ENCODE measurements at places on chromosomes 1 and 21.

- no peak for DNase-seq
Measured at GRCh38 chr1:113035086-113035485, 37.9 kb upstream of the LRIG2 start.

GRCh38 chr1:200659269-200659668, 10.4 kb downstream of the DDX59 start:
- DNase-seq, result no peak

- DNase-seq, result no peak
Measured at GRCh38 chr1:71086331-71086730, 5.5 kb upstream of the ZRANB2 start.

DNA sequence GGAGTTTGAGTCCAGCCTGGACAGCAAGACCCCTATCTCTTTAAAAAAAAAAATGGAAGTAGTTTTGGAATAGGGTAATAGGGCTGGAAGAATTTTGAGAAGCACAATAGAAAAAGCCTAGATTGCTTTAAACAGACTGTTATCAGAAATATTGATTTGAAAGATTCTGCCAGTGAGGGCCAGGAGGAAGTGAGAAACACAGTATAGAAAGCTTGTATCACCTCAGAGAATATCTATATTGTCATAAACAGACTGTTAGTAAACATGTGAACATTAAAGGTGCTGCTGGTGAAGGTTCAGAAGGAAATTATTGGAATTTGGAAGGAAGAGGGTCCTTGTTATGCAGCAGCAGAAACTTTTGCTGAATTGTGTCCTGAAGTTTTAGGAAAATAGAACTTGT, 24.8 kb upstream of the PSEN2 start:
- DNase-seq, result no peak

DNA sequence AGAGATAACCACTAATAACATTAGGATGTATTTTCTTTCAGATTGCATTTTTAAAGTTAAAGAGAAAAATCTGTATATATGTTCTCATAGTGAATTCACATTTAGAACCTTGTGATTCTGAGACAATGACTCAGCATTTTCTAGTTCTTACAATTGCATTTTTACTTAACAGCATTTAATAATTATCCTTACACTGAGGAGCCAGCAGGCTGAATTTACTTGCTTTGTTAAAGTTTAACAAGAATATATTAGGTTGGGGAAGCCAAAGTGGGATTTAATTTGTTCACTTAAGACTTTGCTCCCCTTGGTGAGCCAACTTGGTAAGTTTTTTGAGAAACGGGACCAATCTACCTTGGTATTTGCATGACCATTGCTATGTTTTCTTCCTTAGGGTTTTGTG, 4.5 kb downstream of the PATJ start:
- no peak for DNase-seq

DNA sequence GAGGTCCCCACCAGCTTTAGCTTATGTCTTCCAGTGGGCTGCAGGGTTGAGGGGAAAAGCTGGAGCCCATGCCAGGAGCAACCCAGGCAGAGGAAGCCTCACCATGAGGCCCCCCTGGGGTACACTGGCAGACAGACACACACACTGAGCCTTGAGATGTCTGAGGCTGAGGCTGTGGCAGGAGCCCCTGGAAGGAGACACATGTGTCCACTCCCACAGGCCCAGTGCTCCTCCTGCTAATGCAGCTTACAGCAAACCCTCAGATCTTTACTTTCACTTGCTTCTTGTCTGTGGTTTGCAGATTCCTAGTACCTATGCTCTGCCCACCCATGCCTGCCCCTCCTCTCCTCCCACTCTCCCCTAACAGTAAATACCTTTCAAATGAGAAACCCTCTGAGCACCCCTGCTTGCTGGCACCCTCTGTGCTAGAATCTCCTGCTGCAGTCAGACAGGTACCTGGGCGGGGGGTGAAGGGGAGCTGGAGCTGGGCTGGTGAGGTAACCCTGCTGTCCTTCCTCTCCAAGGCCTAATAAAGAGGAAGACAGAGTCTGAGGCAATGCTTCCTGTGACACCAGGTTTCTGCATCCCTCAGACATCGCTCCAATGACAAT, 63.4 kb upstream of the NEK2 start:
- DNase-seq, result peak; percentile 6

DNA sequence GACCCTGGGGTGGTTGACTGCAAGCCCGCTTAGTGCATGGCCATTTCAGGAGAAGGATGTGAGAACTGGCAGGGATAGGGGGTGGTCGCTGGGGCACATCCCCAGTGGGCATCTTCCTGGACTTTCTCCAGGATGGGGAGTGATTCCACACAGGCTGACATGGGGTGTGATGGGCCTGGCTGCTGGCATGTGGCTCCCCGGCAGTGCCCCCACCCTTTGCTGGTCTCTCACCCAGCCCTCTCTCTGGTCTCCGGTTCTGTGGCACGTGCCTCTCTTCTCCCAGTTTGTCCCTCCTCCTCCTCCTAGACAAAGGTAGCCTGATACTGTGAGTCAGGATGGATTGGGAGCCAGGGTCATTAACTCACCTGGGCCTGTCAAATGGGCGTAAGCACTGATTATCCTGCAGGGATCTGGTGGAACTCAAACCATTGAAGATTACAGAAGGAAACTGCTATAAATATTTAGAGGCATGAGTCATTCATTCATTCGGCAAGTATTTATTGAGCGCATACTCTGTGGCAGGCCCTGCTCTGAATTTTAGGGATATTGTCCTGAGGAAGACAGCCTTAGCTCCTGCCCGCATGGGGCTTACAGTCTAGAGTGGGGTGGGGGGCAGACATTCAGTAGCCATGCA, 23.6 kb upstream of the EPS8L3 start:
- no peak for DNase-seq

DNA sequence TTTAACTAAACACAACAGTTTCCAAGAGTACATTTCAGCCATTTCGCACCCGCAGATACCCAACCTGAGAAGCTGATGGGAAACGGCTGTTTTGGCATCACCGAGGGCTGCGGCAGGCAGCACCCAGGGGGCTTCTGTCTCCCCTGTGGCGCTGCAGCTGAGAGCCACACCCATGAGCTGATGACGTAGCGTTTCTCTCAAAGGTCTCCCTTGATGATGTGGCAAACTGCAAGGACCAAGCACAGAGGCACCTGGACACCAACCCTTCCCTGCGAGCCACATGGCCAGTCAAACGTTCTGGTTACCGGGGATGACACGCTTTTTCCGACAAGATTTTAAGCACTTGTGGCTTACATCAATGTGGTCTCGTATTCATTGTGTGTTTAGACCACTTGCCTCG, 150.8 kb upstream of the ERG start:
- no peak for DNase-seq

- DNase-seq, result no peak
Measured at GRCh38 chr1:239363930-239364329, 22.4 kb upstream of the CHRM3 start.

GRCh38 chr1:24724345-24725208, 20.7 kb upstream of the CLIC4 start:
- DNase-seq, result no peak

DNA sequence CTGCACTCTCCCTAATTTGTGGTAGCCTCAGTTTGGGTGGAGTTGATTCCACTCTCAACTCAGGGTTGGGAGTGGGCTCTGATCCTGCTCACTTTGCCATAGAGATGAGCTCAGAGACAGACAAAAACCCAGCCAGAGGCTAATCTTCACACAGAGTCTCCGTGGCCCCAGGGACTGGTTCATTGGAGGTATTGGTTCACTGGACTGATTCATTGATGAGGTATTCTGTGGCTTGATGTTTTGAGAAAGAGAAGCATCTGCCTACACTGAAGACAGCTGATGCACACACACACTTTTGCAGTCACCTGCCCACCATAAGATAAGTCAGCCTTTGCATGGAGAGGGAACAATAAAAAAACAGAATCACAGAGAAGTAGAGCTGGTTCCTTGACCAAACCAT, 183.8 kb downstream of the AJAP1 start:
- no peak for DNase-seq

- no peak for DNase-seq
Measured at GRCh38 chr1:30847358-30847972, 61.1 kb downstream of the SDC3 start.

GRCh38 chr21:44971672-44971995, 31.8 kb downstream of the SLX9 start:
- no peak for DNase-seq

DNA sequence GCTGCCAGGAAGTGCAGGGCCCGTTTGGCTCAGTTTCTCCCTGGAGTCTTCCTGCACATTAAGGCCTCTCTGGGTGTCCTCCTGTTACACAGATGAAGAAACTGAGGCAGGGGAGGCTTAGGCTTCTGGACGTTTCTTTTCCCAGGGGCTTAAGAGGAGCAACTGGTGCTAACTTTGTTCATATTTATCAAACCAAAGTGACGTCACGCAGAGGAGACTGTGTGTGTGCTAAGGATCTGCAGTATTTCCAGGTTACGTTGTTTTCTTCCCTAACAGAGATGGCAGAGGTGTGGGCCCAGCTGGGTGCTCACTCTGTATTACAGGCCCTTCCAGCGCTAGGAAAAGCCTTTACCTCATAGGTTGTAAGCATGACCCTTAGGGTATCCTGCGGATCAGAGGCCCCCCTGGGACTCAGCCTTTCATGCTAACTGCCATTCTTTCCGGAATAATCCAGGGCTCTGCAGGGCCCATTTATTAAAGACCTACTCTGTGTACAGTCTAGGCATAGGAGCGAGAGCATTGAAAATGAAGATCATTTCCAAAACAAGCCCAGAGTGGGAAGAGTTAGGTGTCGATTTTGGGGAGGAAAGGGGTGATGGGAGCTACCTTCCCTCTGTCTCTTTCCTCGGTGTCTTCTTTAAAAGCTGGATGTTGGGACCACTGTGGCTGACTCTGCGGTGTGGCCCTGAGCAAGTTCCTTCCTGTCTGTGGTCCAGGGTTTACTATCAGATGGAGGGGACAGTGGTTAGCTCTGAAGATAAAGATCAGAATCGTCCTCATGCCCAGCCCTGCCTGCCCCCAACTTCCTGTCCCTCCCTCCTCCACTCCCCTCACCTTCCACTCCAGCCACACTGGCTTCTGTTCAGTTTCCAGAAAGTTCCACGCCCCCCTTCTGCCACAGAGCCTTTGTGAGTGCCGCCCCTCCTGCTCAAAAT, 4.6 kb downstream of the AGTRAP start:
- peak; percentile 40 for DNase-seq

DNA sequence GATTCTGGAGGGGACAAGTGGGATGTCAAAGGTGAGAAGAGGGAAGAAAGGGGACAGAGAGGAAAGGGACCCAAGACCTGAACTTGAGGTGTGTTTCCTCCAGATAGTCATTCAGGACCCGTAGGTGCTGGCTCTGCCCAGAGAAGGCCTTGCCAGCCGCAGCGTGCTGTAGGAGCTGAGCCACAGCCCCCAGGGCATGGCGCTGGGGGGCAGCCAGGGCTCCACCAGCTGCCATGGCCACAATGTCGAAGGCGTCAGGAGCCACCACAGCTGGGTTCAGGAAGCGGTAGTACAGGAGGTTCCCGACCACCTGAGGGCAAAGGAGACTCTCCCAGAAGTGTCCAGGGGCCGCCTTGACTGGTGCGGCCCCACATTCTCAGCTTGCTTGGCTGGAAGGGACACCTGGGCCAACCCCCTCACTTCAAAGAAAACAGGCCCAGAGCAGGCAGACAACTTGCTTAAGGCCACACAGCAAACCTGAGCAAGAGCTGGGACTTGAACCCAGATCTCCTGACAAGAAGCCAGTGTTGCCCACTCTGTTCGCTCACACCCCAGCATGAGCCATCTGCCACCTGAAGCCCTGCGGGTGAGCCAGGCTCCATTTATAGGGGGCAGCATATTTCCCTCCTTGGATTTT, 34.0 kb upstream of the MEF2D start:
- DNase-seq, result no peak

DNA sequence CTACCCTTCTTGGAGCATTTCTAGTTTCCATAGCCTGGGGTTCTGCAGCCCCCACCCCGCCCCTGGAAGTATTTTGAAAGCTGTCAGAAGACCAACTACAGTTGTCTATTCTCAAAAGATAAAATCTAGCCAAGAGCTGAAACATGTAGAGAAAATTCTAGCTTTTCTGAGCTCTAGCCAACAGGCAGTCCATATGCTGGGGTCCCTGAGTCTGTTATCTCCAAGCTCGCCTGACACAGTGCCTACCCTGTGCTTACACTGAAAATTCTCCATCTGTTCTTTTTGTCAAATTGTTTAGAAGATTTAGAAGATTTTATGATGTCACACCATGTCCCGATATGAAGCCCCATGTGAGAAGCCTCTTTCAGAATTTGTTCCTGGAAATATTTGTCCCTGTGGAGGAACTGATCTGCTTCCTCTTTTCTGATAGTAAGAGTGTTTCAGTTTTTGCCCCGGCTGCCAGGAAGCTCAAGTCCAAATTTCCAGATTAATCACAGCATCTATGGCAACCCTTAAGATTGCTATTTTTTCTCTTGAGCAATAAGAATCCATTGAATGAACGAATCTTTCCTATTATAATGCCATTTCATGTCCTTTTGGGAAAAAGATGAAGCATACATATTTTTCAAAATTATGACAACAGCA, 23.7 kb upstream of the CSF3R start:
- DNase-seq, result no peak

DNA sequence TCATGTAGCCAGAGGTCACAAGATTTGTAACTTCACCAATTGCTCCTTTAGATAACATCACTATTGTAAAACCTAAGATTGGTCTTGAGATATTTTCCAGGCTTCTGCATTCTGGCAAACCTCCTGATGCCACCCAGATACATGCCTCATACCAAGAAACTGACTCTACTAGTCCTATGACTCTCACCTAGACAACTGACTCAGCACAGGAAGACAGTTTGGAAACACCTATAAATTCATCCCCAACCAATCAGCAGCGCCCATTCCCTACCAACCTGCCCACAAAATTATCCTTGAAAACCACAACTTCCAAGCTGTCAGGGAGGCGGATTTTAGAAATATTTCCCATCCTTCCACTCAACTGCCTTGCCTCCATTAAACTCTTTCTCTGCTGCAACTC, 2.6 kb downstream of the NME7 start:
- no peak for DNase-seq

- DNase-seq, result no peak
Measured at GRCh38 chr1:69088571-69088970, 479.2 kb upstream of the LRRC7 start.

GRCh38 chr1:233700338-233700737, 86.4 kb downstream of the KCNK1 start:
- DNase-seq, result no peak

- DNase-seq, result no peak
Measured at GRCh38 chr1:232445361-232446106, 184.4 kb downstream of the SIPA1L2 start.

- peak; percentile 51 for DNase-seq
Measured at GRCh38 chr1:45493116-45493697, 2.2 kb upstream of the TESK2 start.
